ENCODE measurements at places on chromosomes 3 and 15.

- no peak for DNase-seq
Measured at GRCh38 chr3:15064299-15064834, 748 bp downstream of the MRPS25 start.

- no peak for DNase-seq
Measured at GRCh38 chr3:16767006-16767405, 117.7 kb upstream of the PLCL2 start.

DNA sequence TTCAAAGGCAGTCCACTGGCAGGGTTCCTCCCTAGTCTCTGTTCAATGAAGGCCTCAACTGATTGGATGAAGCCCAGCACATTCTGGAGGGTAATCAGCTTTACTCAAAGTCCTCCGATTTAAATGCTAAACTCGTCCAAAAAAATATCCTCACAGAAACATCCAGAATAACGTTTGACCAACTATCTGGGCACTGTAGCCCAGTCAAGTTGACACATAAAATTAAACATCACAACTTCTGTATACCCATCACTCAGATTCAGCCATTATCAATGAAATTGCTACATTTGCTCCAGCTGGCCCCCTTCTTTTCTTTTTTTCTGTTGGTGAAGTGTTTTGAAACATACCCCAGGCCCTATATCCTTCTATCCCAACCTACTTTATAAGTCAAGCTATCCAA is 64.5 kb upstream of the WNT5A start:
- no peak for DNase-seq

DNA sequence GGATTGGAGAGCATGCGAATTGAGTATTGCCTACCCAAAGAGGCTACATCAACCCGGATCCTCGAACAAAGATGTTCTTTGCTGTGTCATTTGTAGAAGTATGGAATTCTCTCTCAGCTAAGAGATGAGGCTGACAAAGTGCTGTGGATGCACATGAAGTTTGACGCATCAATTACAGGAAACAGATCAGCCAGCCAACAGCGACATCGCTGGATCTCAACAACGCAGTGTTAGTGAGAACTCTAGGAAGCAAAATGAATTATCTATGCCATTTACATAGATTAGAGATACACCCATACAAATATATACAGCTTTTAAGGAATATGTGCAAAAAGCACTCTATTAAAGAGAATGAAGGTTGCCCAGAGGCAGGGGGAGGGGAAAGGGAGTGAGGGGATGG is 160.6 kb upstream of the RGMA start:
- DNase-seq = no peak

- no peak for DNase-seq
Measured at GRCh38 chr3:193347521-193348501, 30.7 kb downstream of the ATP13A5 start.

DNA sequence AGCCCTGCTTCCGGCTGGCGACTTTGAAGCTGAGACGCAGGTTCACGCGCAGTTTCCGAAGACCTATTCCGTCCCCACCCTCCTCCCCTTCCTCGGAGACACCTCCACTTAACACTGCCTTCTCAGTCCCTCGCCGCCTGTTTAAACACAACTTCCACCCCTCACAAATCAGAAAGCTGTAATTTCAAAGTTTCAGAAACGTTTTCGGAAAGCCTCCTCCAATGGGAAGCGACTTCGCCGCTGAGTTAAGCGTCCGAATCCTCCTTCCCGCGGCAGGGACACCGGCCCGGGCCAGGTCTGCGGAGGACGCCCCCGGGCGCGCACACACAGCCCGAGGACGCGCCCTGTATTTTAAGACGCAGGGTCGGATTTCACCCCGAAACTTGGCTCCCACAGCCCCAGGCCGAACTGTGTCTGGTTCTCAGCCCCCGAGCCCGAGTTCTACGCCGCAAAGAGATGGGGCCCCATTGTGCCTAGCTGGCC is 559 bp upstream of the LRRN1 start:
- DNase-seq = peak; percentile 7

GRCh38 chr15:98455904-98456303 is 192.4 kb upstream of the IGF1R start:
- no peak for DNase-seq

GRCh38 chr3:124250053-124250452 is 258.1 kb upstream of the ROPN1 start:
- no peak for DNase-seq

DNA sequence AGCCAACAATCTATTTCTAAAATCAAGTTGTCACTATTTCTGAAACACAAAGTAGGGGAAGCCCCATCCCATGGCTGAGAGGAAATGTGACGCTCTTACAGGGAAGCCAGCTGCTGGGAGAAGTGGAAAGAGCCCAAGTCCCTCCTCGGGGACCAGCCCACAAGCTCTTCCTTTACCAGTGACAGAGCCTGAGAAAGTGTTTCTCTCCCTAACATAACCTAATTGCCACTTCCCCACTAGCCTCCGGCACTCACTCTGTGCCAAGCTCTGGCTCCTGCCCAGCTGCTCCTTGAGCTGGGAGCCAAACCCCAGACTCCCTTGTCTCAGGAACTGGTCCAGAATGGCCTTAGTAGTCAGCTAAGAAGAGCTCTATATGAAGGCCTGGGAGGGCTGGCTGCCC is 42.9 kb downstream of the TNFAIP8L3 start:
- no peak for DNase-seq

DNA sequence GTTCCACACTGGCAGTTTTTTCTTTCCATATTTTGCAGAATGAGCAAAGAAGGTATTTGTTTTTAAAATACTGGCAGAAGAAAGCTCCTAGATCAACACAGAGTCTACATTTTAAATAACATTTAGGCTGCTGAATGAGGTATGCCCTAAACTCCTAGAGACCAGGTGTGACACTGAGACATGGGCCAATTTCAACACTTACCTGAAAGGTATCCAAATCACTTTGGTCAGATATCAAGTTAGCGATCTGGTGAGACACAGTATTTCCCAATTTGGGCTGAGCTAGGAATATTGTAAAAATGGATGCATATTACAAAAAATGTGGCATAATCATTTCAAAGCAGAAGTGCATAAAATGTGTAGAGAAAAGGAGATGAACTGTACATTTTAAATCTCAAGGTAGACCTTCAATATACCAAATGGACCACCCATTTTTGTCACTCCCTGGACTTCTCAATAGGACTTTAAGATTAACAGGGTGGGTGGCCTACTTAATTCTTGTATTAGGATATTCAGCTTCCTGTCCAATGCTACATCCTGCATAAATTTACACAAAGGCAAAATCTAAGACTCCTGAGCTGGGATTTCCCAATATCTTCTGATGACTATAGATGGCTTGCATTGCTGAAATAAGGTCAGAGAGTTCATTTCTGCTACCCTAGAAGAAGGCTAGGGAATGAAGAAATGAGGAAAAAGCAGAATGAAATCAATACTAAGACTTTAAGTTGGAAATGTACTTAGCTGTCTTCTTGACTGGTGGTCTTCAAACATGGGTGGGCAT is 487.8 kb downstream of the FOXP1 start:
- no peak for DNase-seq

GRCh38 chr15:68276668-68277067 is 877 bp upstream of the FEM1B start:
- no peak for DNase-seq

DNA sequence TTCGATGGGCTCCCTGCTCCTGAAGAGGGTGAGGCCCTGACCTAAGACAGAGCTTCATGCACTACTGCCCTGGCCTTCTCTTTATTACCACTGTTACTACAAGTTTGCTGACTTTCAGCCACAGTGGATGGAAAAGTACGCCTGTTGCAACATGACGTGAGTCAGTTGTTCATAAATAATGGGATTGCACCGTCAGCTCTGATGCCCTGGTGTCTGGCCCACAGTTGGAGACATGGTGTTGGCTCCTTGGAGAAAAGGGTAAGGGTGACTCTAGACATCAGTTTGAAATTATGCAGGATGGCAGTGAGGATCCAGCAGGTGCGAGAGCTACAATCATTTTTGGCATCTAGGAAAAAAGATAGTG is 5.5 kb downstream of the PAQR5 start:
- no peak for DNase-seq

DNA sequence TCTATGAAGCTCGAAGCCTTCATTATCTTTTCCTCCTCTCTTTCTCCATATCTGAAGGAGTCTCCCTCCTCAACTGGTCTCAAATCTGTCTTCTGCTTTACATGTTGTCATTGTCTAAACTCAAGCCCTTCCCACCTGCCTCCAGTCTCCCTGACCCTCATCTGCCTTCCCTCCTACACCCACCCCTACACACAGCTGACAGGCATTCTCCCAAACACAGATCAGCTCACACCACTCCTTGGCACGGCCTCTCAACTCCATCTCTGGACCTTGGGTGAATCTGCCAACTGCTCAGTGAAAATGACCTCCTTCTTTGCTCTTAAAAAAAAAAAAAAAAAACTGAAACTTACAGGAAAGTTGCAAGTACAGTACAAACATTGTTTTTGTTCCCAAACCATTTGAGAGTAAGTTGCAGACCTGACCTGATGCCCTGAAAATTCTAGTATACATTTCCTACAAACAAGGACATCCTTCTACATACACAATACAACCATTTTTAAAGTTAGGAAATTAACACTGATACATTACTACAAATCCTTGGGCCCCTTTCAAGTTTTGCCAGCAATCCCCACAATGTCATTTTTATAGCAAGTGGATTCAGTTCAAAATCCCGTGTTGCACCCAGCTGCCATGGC is 49.4 kb upstream of the UBE2E1 start:
- no peak for DNase-seq

GRCh38 chr15:34332553-34333120 is 4.9 kb downstream of the SLC12A6 start:
- DNase-seq = no peak

DNA sequence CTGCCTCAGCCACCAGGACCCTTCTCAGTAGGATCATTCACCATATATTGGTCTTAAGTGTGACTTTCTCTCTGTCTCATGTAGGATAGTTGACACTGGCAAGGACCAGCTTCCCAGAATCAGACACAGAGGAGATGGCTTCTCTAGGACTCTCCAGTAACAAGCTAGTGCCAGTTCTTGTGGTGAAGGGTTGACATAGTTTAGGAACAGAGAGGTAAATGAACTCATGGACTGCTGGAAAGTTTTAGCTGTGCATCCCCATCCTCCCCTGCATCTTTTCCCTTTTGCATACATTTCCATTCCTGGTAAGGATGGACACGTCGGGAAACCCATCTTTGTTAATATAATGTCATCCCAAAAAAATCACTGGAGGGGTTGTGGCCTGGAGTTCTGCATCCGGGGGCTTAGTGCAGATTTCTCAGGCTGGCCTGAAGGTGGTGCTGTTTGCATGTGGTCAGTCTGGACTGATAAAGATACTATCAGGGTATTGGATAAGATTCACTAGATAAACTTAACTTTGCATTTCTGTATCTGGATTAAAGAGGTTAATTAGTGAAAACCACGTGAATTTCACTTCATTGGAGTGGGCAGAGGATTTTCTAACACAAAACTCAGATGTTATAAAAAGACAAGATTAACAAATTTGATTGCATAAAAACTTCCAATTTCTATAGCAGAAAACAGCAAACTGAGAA is 110.8 kb downstream of the TBC1D2B start:
- peak; percentile 33 for DNase-seq

GRCh38 chr15:27426805-27427204 is 455.8 kb downstream of the GABRG3 start:
- no peak for DNase-seq

- no peak for DNase-seq
Measured at GRCh38 chr15:55434989-55435825, 26.9 kb downstream of the PIERCE2 start.

DNA sequence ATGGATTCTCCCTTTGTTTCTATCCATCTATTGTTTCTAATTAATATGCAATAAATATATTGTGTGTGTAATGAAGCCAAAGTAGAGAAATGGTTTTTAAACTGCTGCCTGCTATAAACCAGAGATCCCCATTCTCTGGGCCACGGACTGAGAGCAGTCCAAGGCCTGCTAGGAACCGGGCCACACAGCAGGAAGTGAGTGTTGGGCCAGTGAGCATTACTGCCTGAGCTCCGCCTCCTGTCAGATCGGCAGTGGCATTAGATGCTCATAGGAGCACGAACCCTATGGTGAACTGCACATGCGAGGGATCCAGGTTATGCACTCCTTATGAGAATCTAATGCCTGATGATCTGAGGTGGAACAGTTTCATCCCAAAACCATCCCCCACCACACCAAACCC is 85.2 kb upstream of the POMGNT2 start:
- DNase-seq = no peak

GRCh38 chr3:139481116-139481515 is 4.8 kb upstream of the RBP2 start:
- DNase-seq = no peak

- DNase-seq = no peak
Measured at GRCh38 chr3:151568184-151568583, 107.3 kb upstream of the IGSF10 start.

- DNase-seq = no peak
Measured at GRCh38 chr3:105876780-105877327, 8.0 kb upstream of the CBLB start.

DNA sequence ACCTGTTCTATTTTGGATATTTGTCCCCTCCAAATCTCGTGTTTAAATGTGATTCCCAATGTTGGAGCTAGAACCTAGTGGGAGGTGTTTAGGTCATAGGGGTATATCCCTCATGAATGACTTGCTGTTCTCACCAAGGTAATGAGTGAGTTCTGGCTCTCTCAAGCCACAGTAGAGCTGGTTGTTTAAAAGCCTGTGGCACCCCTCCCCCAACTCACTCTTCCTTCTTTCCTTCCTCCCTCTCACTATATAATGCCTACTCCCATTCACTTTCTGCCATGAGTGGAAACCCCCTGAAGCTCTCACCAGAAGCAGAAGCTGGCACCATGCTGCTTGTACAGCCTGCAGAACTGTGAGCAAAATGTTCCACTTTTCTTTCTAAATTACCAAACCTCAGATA is 341.1 kb downstream of the SI start:
- DNase-seq = no peak

GRCh38 chr3:32819551-32820348 is 2.0 kb downstream of the TRIM71 start:
- no peak for DNase-seq

- DNase-seq = no peak
Measured at GRCh38 chr3:135231737-135232136, 436.7 kb downstream of the EPHB1 start.

DNA sequence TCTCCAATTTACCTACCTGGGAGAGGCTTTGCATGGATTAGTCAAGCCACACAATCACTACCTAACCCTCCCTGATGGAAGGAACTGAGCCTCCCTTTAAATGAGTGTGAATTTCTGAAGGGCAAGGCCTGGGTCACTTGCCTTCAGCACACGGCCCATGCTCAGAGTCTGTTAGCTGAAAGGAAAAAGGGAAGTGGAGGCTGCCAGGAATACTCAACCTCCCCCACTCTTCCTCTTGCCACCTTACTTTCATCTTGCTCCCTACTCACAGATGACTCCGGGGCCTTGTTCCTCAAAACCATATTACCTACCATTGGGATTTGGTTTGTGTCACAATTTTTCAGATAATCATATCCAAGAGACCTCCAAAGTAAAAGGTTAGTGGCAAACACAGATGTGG is 220.0 kb downstream of the ABHD5 start:
- no peak for DNase-seq

DNA sequence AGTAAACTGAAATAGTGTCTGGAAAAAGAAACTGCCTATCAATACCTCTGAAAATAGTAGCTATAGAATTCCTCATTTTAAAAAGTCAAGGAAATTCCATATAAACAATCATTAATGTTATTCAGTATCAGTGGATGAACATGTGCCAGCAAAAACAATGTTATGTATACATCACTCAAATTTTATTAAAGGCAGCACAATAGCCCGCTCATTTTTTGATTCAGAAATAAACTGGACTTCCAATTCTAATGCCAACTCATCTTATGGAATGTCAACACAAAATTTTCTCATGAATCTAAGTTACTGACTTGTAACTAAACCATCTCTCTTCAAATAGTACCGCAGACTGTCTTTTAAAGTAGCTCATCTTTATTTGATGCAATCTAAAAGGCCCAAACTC is 19.0 kb downstream of the THBS1 start:
- DNase-seq = no peak

GRCh38 chr15:28918141-28918983 is 32.6 kb downstream of the APBA2 start:
- DNase-seq = no peak

Data from activated CD4-positive, alpha-beta T cell treated with anti-CD3 and anti-CD28 coated beads for 24 hours (primary cell).